ENCODE measurements at places on chromosomes 3 and 15.

DNA sequence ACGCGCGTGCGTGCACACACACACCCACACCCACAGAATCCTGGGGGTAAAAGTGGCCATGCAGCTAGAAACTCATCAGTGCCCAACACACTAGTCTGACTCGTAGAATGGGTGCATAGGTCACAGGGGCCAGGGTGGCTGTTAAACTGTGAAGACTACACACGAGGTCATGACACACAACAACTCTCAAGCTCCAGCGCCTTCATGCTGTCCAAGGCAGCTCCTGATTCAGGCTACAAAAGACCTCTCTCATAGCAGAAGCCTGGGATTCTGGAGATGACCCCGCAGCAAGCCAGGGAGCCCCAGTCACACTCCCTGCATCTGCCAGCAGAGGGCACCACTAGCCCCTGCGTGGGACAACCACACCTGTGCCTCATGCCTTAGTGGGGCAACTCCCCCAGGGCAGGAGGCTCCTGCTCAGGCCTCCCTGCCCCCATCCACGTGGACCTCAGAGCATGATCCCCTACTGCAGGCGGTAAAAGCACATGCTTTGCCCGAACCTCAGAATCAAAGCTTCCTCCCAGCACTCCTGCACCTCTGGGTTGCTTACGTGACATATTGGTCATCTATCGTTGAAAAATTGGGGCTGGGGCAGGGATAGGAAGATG is 93.1 kb downstream of the LRIG1 start:
- DNase-seq, result peak; percentile 75

DNA sequence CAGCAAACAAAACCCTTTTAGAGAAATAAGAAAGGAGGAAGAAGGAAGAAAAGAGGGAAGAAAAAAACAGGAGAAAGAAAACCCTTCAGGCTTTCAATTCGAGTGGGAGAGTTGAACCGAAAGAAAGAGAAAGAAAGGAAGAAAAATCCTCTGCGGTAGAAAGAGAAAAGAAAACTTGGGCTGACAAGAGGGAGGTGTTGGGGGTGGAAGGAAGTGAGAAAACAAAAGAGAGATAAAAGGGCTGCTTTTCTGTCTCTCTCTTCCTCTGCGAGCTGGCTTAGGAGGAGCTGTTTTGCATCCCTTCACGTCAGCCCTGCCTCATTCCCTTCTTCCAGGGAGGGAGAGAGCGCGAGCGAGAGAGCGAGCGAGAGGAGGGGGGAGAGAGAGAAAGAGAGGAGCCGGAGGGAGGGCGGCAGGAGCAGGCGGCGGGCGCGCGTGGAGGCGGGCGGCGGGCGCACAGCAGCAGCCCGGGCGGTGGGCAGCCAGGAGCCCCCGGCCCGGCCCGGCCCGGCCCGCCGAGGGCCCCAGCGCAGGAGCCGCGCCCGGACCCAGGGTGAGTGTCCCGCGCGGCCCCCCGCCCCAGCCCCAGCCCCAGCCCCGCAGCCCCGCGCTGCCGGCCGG is at the start of gene ZNF710:
Gene ZNF710 (plus strand): TSS at position 263 of the 621 bp plus-strand sequence. CDS start 65,814 bp downstream, outside the sequence.
- peak; percentile 30 for DNase-seq

- no peak for DNase-seq
These were observed 9.0 kb downstream of the SSUH2 start for GRCh38 chr3:8635631-8636030.

GRCh38 chr15:89486726-89487050 is 9.7 kb downstream of the RHCG start:
- DNase-seq, result peak; percentile 42

DNA sequence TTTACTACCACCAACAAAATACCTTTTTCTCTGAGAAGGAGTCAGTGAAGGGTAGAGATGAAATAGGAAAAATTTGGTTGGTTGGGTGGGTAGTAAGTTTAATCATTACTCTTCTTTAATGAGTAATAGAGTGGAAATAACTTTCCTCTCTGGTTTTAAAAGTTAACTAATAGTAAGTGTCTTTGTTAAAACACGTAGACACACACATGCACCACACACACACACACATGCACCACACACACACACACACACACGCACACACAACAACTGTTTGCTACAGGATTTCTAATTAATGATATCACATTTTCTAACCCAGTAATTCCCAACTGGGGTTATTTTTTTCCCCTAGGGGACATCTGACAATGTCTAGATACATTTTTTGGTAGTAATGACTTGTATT is 84.1 kb downstream of the CHL1 start:
- DNase-seq, result no peak

DNA sequence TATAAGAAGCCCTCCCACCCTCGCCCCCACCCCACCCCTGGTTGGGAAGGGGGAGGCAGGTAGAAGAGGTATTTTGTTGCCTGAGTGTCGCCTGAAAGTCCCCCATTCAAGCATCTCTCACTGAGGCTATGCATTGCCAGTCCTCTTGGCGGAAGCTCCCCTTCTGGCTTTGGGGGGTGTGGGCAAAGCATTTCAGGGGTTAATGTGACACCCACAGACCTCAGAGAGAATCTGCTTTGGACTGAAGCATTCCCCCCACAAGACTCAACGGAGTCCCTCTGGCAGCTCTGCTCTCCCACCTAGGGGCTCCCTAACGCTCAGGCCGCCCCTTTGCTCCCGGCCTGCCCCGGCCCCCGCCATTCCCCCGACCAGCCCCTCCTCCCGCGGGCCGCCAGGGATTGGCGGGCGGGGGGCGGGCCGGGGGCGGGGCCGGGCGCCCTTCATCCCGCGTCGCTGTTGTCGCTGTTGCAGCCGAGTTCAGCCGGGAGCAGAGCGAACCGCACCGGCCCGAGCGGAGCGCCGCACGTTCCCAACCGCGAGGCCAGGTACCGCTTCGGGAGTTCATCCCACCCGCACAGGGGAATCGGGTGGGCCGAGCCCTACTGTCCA is at the start of gene SLC38A3:
Gene SLC38A3 (plus strand): TSS at position 468 of the 609 bp plus-strand sequence. CDS start 8,929 bp downstream, outside the sequence.
- DNase-seq, result no peak

DNA sequence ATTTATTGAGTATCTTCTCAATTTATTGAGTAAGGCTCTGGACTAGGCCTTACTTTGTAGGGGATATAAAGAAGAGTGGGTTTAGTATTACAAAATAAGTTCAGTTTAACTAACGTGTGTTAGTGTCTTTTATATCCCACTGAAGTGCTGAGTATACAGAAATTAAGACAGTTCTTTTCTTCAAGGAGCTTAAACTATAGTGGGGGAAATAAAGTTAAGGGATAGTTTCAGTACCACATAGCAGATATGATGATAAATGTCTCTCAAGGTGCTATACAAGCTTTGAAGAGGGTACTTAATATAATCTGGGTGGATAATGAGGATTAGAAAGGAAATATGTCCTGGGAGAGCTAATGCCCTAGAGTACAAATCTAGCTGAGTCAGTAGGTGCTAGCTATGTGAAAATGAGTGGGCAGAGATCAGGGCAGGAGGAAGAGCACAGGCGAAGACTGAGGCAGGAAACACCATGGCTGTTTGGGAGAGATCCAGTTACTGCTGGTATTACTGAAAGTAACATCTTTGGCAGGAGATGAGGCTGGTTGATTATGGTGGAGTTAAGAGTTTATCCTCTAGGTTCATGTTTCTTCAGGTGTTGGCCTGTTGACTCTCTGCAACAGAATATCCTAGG is 46.0 kb downstream of the TEX9 start:
- no peak for DNase-seq

GRCh38 chr3:126064627-126065258 is 19.2 kb downstream of the SLC41A3 start:
- DNase-seq, result no peak

DNA sequence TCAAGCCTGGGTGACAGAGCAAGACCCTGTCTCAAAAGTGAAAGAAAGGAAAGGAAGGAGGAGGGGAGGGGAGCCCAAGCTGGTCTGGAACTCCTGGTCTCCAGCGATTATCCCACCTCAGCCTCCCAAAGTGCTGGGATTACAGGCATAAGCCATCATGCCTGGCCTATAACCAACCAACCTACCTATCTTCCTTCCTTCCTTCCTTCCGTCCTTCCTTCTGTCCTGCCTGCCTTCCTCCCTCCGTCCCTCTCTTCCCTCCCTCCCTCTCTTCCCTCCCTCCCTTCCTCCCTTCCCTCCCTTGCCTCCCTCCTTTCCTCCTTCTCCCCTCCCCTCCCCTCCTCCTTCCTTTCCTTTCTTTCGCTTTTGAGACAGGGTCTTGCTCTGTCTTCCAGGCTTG is 56.7 kb upstream of the HACD2 start:
- no peak for DNase-seq

GRCh38 chr3:10185804-10186762 is 21.4 kb downstream of the IRAK2 start:
- no peak for DNase-seq

DNA sequence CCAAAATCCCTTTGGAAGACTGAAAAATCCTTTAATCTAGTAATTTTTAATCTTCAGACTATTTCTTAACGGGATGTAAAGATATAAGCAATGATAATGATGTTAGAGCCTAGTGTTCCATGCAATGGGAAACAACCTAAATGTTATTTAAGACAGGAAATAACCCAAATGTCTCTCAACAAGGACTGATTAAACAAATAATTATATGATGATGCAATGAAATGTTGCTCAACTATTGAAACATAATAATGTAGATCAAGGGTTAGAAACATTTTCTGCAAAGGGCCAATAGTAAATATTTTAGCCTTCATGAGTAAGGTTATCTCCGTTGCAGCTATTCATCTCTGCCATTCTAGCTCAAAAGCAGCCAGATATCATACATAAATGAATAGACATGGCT is 275.4 kb downstream of the NEK10 start:
- no peak for DNase-seq

DNA sequence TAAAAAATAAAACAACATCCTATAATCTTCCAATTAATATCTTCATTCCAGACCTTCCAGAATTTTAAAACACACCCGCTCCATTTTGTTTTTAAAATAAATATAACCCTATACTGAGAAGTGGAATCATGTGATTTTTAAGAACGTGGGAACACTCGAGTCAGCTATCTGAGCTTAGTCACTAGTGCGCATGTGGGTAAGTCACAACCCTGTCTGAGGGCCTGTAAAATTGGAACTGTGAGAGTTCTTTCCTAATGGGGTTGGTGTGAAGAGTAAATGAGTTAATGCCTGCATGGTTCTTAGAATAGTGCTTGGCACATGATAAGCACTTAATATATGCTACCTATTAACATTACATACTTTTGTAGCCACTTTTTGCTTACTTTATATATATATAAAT is 19.9 kb upstream of the POLR2M start:
- no peak for DNase-seq

DNA sequence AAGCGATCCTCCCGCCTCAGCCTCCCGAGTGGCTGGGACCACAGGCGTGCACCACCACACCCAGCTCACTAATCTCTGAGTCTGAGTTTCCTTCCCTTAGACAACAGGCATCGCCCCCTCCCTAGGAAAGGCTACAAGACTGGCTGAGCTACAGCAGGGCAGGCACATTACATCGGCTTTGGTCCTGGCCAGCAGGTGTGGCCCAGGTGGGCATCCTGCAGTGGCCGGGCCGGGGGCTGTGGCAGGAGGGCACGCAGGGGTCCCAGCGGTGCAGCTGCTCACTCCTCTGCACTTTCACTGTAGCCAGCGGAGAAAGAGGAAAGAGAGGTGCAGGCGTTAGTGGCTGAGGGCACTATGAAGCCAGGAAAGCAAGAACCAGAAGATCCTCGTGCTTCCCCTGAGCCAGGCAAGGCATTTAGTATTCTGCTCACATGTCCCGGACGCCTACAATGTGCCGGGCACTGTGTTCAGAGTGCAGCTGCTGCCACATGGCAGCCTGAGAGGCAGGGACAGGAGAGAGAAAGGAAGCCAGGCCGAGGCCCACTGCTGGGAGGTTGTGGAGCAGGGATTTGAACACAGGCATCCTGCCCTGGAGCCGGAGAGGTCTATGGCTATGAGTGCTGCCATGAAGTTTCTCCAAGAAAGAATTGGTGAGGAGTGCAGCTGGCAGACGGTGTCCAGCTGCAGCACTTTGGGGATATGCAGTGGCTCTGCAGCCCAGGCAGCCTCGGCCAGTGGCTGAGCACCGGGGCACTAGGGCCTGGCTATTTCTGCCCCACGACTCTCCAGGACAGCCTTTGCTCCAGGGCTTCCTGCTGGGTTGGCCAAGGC is 22.3 kb downstream of the GRIP2 start:
- DNase-seq, result no peak

GRCh38 chr3:114668099-114668498 is 374.3 kb downstream of the TIGIT start:
- DNase-seq, result no peak

DNA sequence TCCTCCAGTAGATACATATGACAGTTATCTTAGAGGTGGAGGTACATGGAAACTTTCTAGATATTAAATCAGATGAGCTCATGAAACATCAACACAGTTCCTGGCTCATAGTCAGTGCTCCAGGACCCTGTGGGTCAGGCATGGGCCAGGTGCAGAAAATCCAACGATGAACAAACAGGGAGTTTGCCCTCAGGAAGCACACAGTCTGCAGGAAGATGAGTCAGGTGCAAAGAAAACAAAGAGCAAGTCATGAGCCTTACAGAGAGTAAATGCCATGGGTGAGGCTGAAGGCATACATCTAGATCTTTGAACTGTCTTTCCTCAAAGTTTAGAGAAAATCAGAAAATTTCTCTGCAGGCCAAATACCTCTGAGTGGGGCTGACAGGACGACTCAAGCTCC is 184.2 kb upstream of the TPM1 start:
- DNase-seq, result no peak

- no peak for DNase-seq
These were observed 8.3 kb upstream of the LMOD3 start for GRCh38 chr3:69130689-69131088.

- DNase-seq, result no peak
These were observed 234.1 kb downstream of the RSL24D1 start for GRCh38 chr15:54962637-54963036.

DNA sequence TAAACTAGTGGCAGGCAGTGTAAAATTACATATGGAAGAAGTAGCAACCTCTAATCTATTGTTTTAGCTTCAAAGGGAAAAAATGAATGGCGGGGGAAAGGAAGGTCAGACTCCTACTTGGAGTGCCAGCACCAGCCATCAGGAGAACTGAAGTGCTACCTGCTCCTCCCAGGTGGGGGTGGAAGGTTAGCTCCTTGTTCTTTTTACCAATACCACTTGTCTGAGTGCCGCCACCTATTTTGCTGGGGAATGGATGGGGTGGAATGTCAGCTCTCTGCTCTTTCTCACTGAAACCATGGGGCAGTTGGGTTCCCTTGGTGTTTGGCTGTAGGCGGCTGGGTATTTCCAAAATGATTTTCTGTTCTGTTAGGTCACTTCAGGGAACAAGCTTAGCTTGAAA is 428.7 kb upstream of the EPHA3 start:
- DNase-seq, result no peak

DNA sequence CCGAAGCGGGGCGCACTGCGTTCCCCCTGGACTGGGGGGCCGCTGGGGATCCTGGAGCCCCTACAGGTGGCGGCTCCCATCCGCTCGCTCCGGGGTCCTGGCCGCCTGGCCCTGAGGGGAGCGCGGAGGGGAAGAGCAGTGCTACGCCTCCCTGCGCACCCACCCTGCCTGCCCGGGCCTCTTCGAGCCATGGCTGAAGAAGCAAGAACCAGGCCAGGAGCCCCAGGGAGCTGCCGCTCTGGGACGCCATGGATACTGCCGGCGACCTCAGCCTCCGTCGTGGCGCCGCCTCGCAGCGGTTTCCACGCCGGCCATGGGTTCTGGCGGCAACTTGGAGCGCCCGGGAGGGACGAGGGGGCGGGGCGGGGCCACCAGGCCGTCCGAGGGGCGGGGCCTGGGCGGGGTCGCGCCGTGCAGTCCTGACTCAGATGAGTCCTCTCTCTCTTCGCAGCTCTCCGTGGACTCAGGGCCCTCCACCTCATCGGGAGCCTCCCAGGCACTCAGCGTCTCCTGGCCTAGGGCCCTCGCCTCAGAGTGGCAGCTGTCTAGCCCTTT is 50.9 kb downstream of the MYL3 start:
- peak; percentile 78 for DNase-seq

GRCh38 chr15:65405791-65406423 is 16.8 kb downstream of the IGDCC4 start:
- DNase-seq, result no peak

- DNase-seq, result no peak
These were observed 1002.4 kb upstream of the SEMA6D start for GRCh38 chr15:46714950-46715349.

All from activated CD8-positive, alpha-beta memory T cell treated with anti-CD3 and anti-CD28 coated beads, Interleukin-2, amount 50 U/mL, for 4 hours (primary cell).